Subcutaneous preadipocyte (primary cell): ENCODE measurements at places on chromosomes 2 and 18. TPM values are rescaled to one million over a fixed set of nuclear protein-coding genes. Genes with fewer than 3 reads are reported as not detected.

The GCG gene
- total RNA-seq = not detected in 2 replicates

The C2orf49 gene
- 9.2 and 10.2 TPM in 2 replicates for total RNA-seq

The PRSS56 gene
- not detected in 2 replicates for total RNA-seq

The TUBA4B gene
- not detected in 2 replicates for total RNA-seq

The HSPD1 gene
- 282 and 312 TPM in 2 replicates for total RNA-seq
